NCI-H524 (cell line): ENCODE measurements at places on chromosomes 6 and 20.

- DNase-seq = peak; percentile 39
These were observed 162.9 kb upstream of the SASH1 start for GRCh38 chr6:148179786-148180185.

GRCh38 chr6:113594726-113595125, 262.4 kb upstream of the MARCKS start:
- no peak for DNase-seq

- no peak for DNase-seq
These were observed 64.4 kb downstream of the HACE1 start for GRCh38 chr6:104795363-104795762.

- DNase-seq = no peak
These were observed 100.2 kb upstream of the SLC35B3 start for GRCh38 chr6:8535519-8535918.
